NCI-H1694 treated with DMSO at 0.1 percent for 48 hours (cell line): ENCODE measurements at places on chromosomes 3 and 15.

DNA sequence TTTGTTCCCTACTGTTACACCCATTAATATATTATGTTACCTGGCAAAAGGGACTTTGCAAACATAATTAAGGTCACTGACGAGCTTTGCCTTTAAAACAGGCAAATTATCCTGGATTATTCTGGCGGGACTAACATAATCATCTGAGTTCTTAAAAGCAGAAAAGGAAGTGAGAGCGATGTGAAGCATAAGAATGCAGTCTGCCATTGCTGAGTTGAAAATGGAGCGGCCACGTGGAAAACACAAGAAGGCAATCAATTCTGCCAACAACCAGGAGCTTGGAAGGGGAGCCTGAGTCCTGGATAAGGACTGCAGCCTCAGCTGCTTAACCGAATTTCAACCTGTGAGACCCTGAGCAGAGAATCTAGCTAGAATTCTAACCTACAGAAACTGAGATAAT is 328.2 kb upstream of the WNT5A start:
- no peak for DNase-seq

DNA sequence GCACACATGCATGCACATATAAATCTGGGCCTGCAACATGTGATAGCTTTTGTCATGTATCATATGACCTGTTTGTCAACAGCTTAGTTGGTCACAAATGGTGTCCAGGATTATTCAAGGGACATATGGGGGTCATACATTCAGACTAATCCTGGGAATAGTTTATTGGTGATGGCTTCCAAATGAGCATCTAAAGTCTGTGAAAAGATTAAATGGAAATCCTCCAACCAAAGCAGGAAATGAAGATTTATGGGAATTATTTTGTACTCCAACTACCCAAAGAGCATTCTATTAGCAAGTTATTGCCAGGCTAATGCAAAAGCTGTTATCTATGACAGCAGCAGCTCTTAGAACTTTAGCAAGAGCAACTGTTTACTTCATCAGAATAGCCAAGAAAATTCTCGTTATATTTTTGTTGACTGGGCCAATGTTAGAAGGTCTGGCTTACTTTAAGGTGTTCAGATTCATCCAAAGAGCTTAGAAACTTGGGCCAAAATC is 7.1 kb downstream of the FSTL1 start:
- DNase-seq, result no peak

DNA sequence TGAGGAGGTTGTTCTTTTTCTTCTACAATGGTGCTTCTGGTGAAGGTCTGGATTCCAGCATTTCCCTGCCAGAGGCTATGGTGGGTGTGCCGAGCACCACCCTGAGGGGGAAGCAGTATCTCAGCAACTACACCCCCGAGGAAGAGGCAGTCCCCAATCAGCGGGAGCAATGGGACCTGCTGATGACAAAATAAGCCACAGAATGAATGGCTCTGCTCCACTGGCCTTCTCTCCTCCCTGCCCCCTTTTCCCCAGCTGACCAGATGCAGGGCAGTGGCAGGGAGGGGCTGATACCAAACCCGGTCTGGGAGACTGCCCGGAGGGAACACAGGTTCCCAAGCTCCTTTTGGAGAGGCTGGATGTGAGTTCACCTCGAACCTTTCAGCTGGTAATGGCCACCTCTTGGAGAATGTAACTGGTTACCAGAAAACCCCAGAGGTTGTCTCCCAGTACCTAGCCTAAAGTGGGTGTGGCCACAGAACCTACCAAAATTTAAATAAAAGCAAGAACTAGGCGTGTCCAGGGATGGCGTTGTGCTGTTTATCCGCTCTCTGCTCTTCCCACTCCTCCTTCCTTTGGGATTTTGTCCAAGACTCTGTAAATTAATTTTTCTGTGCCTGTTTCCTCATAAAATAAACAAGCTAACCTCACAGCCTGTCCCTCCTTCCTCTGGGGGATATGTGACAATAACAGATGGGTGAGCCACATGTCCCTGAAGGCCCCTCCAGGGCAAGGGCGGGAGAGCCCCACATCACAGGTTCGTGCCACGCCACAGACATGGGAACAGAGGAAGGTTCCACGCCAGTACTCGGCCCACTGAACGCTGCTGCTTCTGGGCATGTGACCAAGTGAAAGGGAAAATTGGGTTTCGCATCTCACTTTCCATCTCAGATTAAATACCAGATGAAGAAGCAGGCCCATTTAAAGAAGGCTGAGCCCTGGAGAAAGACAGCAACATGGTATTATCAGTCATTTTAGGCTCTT is 35.1 kb upstream of the SPTBN5 start:
- peak; percentile 67 for DNase-seq

GRCh38 chr3:11720304-11720898 is 76.7 kb upstream of the VGLL4 start:
- peak; percentile 3 for DNase-seq

- DNase-seq, result no peak
Observed at GRCh38 chr3:53337167-53337940, 10.0 kb downstream of the DCP1A start.

DNA sequence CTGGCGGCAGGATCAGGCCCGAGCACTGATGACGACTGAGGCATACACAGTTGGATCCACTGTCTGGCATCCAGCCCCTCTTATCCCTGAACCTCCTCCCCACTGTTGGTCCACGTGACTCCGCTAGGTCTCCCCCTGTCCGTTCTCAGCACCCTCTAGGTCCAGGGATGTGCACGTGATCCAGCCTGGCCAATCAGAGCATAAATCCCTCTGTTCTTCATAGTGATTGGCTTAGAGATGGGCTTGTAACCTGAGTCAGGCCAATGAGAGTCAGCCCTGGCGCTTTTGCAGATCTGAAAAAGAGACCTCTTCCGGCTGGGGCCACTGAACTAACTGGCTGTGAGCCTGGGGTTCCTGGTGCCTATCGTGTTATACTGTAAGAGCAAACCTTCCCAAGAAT is 20.5 kb upstream of the IQSEC1 start:
- no peak for DNase-seq

DNA sequence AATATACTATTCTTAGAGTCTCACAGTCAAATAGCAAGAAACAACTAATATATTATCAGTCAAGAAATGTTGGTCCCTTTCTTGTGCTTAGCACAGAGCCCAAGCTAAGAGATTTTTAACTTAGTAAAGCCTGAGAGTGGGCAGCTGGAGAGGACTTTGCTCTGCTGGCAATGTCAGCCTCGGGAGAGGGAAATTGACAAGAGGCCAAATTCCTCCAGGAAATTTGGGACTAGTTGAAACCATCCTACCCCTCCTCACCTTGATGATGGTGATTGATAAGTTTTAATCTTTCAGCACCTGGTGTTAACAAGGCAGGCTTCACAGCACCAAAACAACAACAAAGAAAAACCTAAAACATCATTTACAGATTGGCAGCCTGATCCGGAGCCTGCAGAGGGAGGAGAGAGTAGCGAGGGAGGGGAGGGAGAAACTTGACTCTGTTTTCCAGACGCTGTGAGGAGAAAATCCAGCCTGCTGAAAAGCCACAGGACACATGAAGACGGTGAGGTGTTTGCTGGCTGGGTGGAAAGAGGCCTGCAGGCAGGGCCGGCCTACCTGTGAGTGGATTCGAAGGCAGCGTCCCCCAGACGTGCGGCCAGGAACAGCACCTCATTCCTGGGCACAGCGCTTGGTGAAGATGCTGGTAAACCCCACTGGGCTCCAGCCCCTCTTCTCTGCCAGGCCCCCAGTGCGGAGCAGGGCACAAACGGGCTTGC is 150.9 kb downstream of the LRRC28 start:
- no peak for DNase-seq

- no peak for DNase-seq
Observed at GRCh38 chr3:64360280-64360679, 135.0 kb upstream of the PRICKLE2 start.

GRCh38 chr3:190853464-190853863 is 9.0 kb downstream of the GMNC start:
- no peak for DNase-seq

DNA sequence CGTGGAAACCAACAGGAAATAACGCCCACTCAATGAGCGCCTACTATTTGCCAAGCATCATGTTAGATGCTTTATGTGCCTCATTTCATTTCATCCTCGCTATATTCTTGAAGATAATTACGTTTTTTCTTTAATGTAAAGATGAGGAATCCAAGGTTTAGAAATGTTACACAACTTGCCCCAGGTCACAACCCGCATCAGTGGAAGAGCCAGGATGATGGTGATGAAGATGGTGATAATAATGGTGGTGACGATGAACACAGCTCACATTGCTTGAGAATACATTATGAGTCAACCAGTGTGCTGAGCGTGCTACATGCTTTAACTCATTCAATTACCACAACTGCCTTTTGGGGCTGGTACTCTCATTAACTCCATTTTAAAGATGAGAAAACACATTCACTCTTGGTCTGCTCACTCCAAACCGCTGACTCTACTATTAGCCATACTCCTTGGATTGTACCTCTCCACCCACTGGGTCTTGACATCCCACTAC is 21.5 kb upstream of the MYO1E start:
- no peak for DNase-seq
